ENCODE measurements at places on chromosomes 3 and 15.

- DNase-seq, result no peak
Measured at GRCh38 chr3:65788461-65788860, 250.3 kb downstream of the MAGI1 start.

DNA sequence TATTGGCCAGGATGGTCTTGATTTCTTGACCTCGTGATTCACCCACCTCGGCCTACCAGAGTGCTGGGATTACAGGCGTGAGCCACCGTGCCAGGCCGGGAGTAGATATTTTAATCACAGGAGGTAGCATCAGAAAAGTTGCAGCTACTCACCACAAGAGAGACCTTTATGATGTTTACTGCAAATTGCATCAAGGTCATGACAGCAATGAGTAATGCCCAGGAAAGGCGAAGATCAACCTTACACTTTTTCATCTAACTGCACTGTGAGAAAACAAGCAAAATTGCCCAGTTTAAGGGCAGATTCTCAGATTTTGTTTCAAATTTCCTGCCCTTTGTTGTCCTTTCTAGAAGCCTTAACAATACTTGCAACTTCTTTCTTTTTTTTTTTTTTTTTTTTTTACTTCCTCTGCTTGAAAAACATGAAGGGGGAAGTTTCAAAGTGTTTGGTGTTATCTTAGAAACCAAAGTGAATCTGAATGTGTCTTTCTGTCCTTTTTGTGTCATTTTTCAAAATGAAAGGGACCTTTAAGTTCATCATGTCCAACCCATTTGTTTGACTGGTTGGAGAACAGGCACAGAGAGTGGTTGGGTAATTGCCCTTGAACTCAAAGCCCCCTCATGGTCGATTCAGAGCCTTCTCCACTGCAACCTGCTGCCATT lies 25.0 kb downstream of the TGFBR2 start:
- no peak for DNase-seq

DNA sequence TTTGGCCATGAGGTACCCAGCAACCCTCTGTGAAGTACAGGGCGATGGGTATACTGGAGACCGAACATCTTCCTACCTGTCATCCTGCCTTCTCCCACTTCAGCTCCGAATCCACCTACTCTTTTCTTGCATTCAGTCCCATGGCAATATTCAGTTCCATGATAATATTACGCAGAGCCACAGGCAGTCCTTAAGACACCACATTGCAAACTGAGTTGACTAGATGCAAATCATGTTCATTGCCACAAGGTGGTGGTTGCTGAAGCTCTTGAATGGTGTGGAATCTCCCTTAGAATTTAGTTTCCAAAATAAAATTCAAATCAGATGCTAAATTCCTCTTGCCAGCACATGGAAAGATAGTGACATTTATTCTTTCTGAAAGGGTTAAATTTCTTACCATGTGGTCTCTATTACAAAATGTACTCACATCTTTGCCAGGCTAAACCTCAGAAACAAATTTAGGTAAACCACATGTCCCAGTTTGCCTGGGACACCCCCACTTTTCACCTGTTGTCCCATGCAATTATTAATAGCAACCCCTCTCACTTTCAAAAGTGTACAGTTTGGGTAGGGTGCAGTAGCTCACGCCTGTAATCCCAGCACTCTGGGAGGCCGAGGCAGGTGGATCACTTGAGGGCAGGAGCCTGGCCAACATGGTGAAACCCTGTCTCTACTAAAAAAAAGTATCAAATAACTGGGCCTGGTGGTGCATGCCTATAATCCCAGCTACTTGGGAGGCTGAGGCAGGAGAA lies 1.7 kb upstream of the NME9 start:
- no peak for DNase-seq

DNA sequence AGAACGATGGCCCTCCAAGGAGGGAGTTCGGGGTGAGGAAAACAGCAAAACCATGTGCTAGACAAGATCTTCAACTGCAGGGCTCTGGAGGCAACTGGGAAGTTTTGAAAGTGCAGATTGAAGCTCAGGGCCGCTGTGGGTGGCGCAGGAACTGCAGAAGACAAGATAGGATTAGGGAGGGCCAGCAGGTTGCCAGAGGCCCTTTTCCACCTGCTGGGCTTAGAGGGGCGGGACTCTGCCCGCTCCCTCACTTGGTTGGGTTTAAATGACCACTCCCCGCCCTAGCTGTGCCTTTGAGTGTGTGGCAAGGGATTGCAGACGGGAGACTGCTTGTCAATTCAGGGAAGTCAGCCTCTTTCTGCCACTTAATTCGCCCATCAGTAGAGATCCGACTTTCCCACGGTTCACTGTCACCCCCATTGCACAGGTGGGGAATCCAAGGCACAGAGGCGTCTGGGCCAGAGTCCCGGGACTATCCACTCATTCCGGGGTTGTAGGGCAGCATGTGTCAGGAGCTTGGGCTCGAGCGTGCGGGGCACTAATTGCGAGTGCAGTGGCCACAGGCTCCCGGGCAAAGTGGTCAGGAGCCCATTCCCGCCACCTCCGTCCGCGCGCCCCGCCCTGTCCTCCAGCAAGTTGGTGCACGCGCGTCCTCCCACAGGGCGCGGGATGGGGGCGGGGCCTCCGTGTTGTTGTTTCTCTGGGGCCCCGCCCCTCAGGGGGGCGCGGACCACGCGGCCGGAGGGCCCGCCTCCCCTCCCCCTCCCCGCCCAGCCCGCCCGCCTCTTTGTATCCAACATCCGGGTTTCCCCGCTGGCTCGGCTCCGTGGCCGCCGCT lies at the start of gene ACVR2B:
Gene ACVR2B (plus strand): TSS at position 816 of the 838 bp plus-strand sequence. CDS start 433 bp downstream, outside the sequence.
- DNase-seq, result peak; percentile 77

All from PC-9 (cell line).